Activated CD4-positive, CD25-positive, alpha-beta regulatory T cell treated with anti-CD3 and anti-CD28 coated beads, Interleukin-2, amount 50 U/mL, for 72 hours (primary cell): ENCODE measurements at places on chromosomes 11 and 22.

DNA sequence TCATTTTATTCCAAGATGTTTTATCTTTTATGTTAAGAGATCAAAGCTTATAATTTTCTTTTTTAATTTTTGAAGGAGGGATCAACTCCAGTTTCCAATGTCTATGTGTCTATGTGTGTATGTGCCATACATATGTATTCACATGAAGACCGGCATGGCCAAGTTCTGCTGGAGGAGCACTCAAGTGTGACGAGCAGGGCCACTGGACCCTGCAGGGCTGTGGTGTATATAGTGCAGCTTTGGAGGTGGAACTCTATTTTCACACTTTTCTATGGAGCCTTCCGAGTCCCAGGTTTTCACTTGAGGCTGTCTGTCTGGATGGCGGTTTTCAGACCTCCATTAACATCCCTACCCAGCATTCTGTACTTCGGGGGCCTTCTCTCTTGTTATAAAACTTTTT, 36.5 kb upstream of the TTC12 start:
- no peak for DNase-seq

DNA sequence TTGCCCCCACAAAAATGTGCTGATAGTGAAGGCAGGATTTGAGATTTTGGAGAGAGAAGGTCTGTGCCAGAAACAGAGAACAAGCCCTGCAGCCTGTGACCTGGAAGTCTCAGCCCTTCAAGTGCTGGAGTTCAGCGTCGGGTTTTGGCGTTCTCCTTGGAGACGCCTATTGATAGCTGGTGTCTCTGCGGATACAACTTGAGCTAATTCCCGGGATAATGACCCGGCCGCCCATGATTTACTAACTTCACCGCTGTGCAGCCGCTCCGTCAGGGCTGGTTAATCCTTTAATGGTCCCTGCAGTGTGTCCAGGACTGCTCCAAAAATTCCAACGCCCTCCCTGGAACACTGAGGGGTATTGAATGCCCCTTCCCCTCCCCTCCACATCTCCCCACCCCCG, 76.6 kb downstream of the WT1 start:
- no peak for DNase-seq

- DNase-seq, result no peak
Measured at GRCh38 chr11:2674658-2675131, 25.1 kb downstream of the KCNQ1OT1 start.

DNA sequence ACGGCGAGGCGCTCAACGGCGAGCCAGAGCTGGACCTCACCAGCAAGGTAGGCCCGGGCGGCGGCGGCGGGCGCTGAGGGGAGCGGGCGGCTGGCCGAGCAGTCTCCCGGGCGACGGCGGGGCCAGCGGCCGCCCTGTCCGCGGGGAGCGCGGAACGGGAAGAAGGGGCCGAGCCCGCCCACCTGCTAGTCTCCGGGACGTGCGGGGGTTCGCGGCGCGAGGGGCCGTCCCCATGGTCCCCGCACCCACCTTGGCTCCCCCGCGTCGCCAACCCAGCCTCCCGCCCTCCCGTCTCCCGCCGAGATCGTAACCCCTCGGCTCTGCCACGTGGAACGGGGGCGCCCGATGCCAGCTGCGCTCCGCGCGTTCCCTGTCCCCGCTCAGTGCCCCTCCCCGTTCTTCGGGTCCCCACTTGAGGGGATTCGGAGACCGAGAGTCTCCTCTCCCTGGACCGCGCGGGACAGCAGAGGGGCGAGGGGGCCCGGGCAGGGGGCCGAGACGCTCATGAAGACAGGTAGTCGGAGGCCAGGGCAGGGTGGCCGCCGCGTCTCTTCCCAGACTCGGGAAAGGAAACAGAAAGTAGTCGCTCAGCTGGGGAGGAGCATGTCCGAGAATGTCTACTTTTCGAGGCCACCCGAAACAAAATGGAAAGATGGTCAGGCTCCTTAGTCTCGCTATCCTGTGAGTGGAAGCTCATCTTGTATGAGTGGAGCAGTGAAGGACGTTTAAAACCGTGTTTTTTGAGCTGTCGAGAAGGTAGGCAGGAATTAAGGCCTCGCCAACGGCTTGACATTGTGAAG, 557 bp downstream of the GTPBP1 start:
- DNase-seq, result peak; percentile 57

GRCh38 chr22:35064664-35065063, 1.3 kb upstream of the ISX start:
- DNase-seq, result no peak

DNA sequence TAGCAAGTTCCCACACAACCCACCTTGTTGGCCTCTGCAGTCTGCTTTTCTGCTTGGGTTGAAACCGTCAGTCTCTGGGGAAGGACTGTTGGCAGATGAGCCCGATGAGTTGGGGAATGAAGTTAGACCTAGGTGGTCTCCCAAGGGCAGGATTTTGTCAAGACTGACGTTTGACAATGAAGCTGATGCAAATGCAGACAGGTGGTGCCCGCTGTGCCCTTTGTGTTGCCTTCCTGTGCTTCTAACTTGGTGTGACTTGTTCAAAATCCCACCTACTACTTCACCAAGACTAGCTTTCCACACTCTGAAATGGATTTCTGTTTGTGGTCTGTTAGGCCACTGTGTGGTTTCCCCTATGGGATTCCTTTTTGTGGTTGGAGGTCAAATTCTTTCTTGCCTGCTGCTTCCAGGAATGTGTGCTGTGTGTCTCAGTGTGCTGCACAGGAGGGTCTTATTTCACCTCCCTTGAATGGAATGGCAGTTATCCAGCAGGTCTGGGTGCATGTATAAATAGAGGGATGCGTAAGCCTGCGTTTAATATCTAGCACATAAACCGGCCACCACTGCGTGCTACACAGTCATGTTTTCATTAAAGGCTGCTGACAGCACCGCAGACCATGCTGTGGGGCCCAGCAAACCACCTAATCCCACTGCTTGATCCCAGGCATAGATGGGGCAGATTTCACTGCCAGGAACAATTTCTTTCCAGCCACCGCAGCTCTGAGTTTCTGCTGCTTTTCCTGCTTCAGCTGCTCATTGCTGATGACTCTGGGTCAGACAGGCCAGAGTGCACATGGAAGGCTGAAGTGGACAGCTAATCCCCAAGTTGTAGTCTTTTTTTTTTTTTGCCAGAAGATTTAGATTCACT, 44.8 kb downstream of the ADAMTS8 start:
- no peak for DNase-seq

- no peak for DNase-seq
Measured at GRCh38 chr11:82007521-82007920, 726.1 kb downstream of the FAM181B start.

DNA sequence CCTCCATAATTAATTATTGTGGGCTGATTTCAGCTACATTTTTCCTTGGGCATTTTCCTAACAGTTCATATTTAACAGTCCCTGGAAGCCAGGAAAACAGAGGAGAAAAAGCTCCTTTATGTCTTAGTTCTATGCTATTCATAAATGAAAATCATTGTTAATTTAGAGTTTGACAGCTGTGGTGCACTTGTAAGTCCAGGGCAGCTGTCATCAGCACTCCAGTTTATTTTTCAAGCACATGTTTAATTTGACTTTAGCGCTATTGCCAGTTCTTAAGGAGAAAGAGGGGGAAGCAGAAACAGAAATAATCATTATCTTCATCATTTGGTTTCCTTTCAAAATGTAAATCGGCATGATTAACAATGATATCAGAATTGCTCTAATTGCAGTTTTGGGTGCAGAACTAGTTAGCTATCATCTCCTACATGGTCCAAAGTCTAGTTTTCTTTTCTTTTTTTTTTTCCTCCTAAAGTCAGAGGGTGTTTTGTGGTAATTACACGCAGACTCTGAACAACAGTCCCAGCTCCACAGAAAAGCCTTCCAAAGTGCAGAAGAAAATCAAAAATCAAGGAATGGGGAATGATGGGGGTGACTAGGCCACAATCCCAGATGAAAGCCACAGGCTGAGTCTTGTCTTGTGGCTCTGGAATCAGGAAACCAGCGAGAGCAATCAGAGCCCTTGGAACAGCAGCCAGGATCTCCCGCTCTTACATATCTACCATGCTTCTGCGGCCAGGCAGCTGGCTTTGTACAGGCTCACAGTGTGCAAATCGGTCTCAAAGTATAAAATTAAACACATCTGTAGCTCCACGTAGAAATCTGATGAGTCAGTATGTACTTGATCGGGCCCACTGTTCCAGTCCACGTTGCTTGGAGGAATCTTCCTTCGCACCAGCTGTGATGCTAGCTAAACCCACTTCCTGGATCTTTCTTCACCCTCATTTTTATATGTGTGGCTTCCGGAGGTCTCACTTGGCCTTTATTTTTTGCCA, 91.9 kb downstream of the SPON1 start:
- no peak for DNase-seq

DNA sequence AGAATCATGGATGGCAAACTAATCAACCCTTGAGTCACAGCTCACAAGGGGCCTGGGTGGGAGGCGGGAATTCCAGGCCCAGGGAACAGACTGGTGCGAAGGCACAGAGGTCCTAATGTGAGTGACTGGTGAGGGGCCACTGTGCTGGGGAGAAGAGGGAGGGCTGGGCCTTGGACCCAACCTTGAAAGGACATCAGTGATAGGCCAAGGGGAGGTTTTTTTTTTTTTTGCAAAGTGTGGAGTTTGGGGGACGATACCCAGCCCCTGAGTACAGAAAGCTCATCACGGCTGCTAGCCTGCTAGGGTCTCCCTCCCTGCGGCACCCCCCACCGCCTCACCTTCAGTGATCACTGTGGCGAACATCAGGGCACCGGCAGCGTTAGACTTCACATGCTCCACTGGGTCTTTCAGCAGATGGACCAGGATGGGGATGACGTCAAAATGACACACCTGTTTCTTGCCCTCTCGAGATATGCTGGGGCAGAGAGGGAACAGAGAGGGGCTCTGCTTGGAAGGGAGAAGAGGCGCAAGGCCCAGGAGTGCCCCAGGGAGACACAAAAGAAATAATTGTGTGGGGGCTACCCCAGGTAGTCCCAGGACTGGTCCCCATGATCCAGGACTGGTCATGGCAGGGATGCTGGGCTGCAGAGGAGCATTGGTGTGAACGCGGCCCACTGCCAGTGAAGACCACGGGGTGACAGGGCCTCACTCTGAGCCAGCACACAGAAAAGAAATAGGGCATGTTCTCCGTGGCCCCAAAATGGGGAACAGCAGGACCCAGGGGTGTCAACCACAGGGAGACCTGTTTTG, 8.6 kb upstream of the GNAZ start:
- peak; percentile 17 for DNase-seq

DNA sequence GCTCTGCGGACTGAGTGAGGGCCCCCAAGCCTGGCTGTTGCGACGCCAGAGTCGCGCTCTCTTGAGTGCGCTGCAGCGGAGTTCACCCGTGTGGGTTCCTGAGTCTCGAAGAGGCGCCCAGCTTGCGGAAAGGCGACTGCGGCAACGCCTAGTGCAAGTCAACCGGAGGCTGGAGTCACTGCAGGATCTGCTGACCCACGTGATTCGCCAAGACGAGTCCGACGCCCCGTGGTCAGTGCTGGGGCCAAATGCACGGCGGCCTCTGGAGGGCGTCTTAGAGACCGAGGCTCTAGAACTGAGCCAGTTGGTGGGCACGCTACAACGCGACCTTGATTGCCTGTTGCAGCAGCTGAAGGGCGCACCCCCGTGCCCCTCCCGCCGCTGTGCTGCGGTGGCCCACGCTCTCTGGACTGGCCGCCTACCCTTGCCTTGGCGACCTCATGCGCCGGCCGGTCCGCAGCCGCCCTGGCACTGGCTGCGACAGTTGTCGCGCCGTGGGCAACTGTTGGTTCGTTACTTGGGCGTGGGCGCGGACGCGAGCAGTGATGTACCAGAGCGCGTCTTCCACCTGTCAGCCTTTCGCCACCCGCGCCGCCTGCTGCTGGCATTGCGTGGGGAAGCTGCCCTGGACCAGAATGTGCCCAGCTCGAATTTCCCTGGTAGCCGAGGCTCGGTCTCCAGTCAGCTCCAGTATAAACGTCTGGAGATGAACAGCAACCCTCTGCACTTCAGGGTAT, 32.6 kb downstream of the RRP8 start:
- no peak for DNase-seq

- DNase-seq, result peak; percentile 77
Measured at GRCh38 chr11:134331354-134332188, at the start of gene GLB1L2. Gene GLB1L2 (plus strand): TSS chr11:134331988. CDS start chr11:134332062, 74 bp downstream.

DNA sequence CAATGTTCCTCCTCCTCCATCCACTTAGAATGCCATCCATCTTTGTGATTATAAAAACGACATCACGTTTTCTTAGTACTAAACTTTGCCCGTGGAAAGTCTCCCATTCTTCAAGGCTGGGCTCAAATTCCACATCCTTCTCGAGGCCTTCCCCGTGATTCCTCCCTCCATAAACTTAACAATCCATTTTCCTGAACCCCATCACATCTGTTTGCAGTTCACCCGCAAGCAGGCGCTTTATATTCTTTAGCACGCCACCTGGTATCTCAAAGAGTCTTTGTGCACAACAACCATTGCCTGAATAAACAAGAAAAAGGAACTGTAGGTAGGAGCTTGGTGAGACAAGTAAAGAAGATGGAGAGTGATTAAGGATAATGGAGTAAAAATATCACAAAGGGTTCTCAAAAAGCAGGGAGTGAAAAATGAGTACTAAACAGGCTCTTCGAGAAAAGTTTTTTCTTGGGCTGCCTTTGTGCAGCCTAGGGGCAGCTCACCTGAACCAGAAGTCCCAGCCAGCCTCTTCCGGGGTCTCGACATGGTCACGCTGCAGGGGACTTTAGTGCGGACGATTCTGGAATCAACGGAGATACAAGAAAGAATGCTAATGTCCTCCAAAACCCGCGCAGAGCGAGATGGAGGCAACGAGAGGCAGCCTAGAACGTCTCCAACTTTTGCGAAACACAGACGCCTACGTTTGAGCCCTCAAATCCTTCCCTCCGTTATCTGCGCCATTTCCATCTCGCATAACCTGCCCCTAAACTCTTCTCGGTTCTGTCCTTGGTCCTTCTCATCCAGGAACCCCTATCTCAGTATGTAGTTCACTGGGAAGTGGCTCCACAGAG, 585 bp downstream of the THYN1 start:
- peak; percentile 37 for DNase-seq

GRCh38 chr22:33240888-33241475, 182.8 kb upstream of the SYN3 start:
- no peak for DNase-seq

DNA sequence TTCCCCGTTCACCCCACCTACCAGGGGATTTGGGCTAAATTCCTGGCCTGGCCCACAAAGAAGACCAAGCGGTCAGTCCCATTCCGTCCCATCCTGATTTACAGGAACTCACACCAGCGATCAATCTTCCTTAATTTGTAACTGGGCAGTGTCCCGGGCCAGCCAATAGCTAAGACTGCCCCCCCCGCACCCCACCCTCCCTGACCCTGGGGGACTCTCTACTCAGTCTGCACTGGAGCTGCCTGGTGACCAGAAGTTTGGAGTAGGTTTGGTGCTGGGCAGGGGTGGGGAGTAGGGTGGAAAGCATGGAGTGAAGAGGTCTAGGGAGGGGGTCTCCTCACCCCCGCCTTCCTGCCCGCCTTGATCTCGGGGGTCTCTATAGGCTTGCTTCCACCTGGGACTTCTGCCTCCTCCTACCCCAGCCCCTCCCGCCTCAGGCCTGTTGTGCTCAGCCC, at the start of gene SERPING1:
Gene SERPING1 (plus strand): TSS at position 225 of the 455 bp plus-strand sequence. CDS start 586 bp downstream, outside the sequence.
- no peak for DNase-seq

- no peak for DNase-seq
Measured at GRCh38 chr11:10117709-10118351, 176.2 kb downstream of the SBF2 start.

- no peak for DNase-seq
Measured at GRCh38 chr11:29773656-29774264, 243.1 kb downstream of the KCNA4 start.

- no peak for DNase-seq
Measured at GRCh38 chr11:66957971-66958231, 282 bp downstream of the PC start.

- no peak for DNase-seq
Measured at GRCh38 chr11:45658292-45658991, 7.0 kb downstream of the CHST1 start.

- no peak for DNase-seq
Measured at GRCh38 chr22:27905653-27906052, 13.4 kb downstream of the PITPNB start.
